NCI-H1436 (cell line): ENCODE measurements at places on chromosomes 7 and 10.

GRCh38 chr7:129240119-129240820 is 15.4 kb downstream of the AHCYL2 start:
- no peak for DNase-seq

- no peak for DNase-seq
Observed at GRCh38 chr10:62040881-62041280, 139.4 kb downstream of the ARID5B start.

- no peak for DNase-seq
Observed at GRCh38 chr7:16762177-16762576, 8.6 kb downstream of the TSPAN13 start.

- no peak for DNase-seq
Observed at GRCh38 chr10:44569193-44570091, 184.5 kb upstream of the CXCL12 start.

GRCh38 chr10:29689001-29689400 is 54.2 kb upstream of the SVIL start:
- DNase-seq, result no peak

- DNase-seq, result no peak
Observed at GRCh38 chr7:45889367-45890067, 1.2 kb downstream of the IGFBP1 start.

DNA sequence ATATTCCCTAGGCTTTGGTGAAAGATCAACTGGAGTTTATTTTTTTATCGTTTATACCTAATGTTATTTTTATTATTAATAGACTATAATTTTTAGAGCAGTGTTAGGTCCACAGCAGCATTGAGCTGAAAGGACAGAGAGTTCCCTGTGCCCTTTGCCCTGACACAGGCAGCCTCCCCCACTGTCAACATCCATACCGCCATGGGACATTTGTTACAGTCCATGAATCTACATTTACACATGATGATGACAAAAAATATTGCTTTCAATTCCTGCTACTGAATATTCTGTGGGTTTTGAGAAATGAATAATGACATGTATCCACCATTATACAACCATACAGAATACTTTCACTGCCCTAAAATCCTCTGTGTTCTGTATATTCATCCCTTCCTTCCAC is 1297.5 kb upstream of the SORCS1 start:
- DNase-seq, result no peak

GRCh38 chr7:142854372-142855113 is at the start of gene EPHB6:
EPHB6 (plus strand) TSS chr7:142855076; CDS start chr7:142863228, 8,152 bp downstream.
- DNase-seq, result no peak

GRCh38 chr7:37282927-37283326 is 165.7 kb downstream of the ELMO1 start:
- no peak for DNase-seq

DNA sequence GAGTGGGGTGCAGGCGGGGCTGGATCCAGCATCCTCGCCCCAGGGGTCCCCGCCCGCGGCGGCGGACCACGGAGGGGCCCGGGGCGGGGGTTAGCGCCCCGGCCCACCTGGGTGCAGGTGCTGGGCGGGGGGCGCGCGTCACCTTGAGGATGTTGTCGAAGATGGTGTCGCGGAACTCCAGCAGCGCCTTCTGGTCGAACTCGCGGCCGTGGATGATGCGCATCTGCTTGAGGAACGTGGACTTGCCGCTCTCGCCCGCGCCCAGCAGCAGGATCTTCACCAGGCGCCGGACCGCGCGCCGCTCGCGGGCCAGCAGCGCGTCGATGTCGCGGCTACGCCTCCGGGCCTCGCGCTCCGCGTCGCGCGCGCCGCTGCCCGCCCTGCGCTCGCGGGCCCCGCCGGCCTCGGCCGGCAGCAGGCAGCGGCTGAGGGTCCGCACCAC is 376 bp downstream of the GNA12 start:
- DNase-seq, result no peak

DNA sequence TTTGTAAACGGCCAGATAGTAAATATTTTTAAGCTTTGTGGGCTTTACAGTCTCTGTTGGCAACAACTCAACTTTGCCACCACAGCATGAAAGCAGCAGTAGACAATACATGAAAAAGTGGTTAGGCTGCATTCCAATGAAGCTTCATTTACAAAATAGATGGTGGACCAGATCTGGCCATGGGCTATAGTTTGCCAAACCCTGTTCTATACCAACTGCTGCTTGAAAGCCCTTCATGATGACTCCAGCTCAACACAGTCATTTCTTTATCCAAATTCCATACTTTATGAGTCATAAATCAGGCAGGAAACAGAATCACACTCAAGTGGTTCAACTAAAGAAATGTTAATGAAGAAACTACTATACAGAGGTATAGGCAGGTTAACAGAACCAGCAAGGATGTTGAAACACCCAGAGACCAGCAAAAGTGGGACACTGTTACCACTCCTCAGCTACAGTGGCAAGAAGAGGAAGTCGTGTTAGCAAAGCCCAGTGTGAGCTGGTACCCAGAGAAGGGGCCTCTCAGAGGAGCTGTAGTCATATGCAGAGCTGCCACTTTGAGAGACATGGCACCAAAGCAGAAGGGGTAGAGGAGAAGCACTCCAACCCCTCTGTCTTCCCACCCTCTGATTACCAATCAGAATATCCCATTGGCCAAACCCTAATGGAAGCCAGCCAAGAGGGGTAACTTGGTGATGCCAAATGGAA is 72.5 kb downstream of the PRLHR start:
- DNase-seq, result no peak

- no peak for DNase-seq
Observed at GRCh38 chr7:645606-646005, 80.9 kb upstream of the DNAAF5 start.

- DNase-seq, result no peak
Observed at GRCh38 chr7:51606601-51607154, 290.1 kb upstream of the COBL start.

DNA sequence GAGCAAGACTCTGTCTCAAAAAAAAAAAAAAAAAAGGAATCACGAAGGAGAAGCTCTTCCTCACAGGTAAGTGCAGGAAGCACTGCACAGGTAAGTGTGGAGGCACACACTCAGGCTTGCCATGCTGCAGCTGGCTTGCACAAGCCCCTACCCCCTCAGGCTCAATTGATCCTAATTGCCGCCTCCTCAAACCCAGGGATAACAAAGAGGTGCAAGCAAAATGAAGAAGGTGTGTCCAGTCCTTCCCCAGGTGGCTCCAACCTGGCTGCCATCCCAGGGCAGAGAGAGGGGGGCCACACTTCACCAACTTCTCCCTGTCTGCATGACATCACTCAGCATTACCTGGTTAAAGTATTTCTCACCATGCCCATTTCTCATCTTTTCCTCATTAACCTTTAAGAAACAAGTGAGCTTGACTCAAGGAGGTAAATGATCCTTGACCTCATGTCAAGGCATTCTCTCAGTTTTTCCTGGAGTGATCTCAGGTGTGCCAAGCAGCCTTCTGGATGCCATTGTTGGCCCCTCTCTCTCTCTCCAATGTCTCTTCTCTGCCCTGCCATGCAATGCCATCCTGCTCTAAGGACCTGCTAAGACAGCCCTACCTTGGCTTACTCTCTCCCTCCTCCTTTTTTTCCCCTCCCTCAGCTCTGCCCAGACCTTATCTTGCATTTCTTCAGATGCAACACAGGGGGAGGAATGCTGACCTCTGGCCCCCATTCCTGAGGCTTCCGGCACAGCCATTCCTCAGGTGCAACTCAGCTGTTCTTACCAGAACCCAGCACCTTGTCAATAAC is 13.0 kb upstream of the TRPV6 start:
- DNase-seq, result no peak

GRCh38 chr7:152607007-152607406 is 68.9 kb downstream of the XRCC2 start:
- DNase-seq, result no peak
